ENCODE measurements at places on chromosomes 3 and 15.

DNA sequence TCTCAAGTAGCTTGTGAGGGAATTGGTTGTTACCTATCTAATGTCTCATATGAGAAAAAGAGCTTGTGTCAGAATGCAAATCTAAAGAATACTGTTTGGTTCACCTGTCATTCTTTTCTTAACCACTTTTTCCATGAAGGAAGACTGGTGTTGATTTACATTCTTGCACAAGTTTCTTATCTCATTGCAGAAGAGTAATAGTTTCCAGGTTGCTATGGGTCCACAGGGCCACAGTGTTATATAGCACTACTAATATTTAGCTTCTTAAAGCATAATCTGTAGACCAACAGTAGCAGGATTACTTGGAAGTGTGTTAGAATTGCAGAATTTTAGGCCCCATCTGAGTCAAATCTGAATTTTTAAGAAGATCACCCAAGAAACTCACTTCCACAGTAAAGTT, 697.5 kb downstream of the GBE1 start:
- DNase-seq: no peak

DNA sequence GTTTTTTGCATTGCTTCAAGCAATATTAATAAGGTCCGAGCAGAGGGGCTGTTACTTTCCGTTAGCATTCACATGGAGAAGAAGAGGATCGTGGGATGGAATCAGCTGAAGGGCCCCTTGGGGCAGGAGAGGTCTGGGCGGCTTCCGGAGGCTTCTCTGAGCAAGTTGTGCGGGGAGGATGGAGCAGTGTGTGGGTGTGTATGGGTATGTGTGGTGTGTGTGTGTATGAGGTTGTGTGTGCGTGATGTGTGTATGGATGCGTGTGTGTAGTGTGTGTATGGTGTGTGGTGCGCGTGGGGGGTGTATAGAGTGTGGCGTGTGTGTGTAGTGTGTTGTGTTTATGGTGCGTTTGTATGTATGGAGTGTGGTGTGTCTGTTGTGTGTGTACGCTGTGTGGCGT, 25.8 kb downstream of the GABRA5 start:
- no peak for DNase-seq

DNA sequence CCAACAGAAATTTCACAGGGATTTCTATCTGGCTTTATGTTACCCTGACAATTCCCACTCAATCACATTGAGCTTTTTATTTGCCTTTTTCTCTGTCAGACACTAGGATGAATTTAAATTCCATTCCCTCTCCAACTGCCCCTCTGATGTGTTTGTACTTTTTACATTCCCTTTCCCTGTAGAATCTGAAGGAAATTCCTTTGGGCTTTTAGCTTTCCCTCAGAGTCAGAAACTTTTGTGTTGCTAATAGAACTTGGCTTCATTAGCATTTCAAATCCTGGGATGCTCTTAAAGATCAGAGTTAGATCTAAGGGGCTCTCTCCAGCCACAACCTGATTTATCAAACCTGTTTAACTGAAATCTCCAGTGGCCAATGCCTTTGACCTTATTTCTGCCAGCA, 7.9 kb upstream of the RARB start:
- DNase-seq: no peak

DNA sequence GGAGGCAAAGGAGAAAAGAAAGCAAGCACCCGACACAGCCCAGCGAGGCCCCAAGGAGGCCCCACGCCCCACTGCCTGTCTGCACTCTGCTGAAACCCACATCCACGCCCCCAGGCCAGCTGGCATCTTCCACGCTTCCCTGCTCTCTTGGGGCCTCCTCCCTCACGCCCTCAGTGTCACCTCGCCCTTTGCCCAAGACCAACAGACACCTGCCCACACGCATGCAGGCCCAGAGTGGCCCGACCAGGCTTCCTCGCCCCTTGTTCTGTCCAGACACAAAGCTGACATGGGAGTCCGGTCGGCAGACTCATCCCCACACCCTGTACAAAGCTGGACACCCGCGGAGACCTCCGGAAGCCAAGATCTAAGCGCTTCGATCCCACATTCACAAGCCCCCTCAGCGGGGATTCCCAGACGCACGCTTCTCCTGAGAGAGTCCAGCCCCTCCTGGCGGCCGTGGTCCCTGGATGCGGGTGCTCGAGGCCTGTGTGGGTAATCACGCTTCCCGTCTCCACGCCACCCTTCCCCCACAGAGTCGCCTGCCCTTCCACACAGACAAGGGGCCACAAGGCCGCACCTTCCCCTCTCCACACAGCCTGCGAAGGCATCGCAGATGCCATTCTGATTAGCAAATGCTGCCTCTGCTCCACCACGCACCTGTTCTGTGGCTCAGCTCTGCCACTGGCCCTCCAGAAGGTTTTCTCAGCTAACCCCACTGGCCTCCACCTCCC, 176.6 kb downstream of the XXYLT1 start:
- DNase-seq: no peak

GRCh38 chr15:31256378-31257265, 70.0 kb upstream of the KLF13 start:
- no peak for DNase-seq

GRCh38 chr3:190616637-190617036, 102.8 kb downstream of the IL1RAP start:
- DNase-seq: no peak

- no peak for DNase-seq
These were observed at the start of gene CALML4 for GRCh38 chr15:68204776-68205557. CALML4 (minus strand) TSS chr15:68205332; CDS start chr15:68205247, 85 bp downstream.

- DNase-seq: no peak
These were observed 27.5 kb downstream of the GRAMD2A start for GRCh38 chr15:72169921-72170611.

DNA sequence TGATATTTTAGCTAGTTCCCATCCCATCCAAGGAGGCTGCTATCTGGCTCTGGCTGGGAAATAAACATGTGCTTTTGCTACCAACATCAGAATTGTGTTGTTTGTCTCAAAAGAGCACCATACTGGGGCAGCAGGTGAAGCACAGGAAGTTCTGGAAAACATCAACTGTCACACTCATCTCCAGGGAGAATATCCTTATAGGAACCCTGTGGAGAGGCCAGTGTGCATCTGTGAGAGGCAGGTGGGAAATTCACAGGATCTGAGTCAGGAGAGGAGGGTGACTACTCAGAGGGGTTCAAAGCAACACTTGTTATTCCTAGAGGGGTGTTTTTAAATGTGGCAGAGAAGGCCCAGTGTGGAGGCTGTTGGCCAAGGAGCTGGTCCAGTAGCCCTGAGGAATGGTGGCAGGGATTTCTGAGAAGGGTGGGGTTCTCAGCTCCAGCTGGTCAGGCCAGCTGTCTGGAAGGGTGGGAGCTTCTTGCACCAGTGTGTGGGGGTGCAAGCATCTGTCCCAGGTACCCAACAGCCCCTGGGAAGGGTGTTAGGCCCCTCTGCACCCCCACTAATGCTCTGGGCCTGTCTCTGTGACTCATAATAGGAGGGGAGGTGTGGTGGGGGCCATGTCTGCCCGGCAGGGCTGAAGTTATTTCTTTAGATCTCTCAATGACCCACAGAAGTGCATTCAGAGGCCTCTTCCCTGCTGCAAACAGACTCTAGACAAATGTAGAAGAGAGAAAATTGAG, 28.7 kb downstream of the RPSA start:
- no peak for DNase-seq

DNA sequence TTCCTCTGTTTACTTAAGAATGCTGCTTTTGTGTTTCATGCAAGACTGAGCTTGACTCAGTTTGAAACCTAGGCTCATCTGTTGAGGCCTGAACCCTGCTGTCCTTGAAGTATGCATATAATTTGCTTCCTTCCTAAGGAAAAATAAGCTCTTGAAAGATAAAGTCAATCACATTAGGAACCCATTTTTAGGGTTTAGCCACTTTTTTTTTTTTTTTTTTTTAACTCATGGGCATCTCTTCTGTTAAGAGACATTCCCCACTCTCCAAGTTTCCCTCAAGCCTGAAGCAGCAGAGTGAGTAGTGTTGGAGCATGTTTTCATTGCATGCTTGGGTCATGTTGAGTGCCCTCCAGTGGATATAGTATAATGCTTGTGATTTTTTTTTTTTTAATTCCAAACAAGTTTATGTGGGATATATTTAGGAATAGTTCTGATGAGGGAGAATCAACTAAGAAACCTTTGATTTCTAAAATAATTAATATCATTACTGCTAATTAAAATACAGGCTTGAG, 3.6 kb downstream of the CTNNB1 start:
- no peak for DNase-seq

- DNase-seq: no peak
These were observed 75.2 kb downstream of the LPP start for GRCh38 chr3:188229177-188229576.

DNA sequence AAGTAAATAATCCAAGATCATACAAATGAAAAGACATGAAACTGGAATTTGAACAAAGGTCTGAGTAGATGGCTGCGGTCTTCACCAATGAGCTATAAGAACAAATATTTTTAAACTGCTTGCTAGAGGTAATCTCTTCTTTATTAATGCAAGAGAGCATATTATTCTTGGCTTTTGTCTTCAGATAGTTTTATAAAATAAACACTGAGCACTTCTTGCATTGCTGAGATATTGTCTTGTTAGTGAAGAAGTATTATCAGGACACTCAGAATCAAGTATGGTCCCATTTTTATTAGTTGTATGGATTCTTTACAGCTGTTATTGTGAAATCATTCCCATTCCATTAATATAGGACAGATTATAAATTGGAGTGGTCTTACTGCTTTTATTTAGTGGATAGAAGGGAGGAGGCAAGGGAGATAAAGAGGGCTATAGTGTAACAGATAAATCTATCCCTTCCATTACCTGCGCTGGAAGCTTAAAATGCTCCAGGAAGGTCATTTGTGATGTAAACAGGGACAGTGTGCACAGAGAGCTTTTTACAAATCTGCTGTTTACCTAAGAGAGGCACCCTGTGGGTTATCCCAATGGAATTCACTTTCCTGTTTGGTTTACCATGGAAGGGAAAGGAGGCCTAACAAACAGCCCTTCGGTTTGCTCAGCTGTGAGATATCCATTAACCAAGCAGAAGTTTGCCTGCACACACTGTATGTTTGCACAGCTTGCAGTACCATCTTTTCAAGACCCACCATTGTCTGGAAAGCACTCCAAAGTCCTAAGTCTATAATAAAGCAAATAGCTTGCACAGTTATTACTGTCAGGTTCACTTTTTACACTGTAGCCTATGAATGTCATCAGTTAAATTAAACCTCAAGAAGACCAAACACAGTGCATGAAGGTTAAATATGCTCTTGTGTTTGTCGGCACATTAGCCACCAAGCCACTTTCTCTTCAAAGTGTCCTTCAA, 347.7 kb upstream of the TGFBR2 start:
- no peak for DNase-seq

DNA sequence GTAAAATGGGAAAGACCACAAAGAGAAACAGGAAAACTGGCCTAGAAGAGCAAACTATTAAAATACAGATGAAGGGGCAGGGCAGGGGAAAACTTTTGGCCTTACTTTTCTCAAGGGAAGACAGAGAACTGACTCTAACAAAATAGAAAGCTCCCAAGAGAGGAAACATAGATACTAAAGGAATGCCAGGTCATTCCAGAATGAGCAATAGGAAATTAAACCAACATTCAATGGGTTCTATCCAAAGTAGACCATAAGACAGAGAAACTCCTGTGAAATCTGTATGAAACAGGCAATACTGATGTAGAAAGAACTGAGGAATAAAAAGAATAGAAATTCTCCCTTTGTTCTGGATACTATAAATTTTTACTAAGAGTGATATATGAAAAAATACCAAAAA, 491.8 kb downstream of the MECOM start:
- DNase-seq: no peak

- DNase-seq: no peak
These were observed 1284.7 kb downstream of the ROBO1 start for GRCh38 chr3:78483090-78483489.

GRCh38 chr15:40271685-40272484, 11.0 kb downstream of the ANKRD63 start:
- DNase-seq: no peak

DNA sequence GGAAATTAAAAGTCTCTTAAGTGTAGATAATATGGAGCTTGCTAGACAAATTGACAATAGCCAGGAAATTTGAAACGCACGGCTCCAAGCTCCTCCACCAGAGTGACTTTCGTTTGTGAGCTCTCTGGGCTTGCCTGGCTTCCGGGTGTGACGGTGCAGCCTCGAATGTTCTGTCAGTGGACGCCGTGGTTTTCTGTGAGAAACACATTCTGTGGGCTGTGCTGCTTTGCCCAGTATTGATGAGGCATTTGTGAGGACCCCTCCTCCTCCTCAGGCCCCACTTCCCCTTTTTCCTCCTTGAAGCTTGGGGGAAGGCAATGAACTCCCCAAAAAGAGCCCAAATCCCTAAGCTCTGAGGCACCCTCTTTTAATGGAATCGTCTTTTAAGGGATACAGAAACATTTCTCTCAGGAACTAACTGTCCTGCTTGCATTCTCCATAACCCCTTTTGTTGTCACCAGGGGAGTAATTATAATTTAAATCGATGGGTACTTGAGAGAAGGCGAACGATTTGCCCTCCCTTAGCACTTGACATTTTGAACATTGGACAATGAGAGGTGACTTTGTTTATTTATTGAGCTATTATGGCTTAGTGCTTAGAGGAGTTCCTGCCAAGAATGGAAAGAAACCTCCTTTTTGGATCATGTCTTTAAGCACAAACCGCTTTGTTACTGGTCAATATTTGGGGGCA, 40.8 kb downstream of the POLR2M start:
- no peak for DNase-seq

- no peak for DNase-seq
These were observed 14.7 kb upstream of the RPL29 start for GRCh38 chr3:52010431-52010830.

DNA sequence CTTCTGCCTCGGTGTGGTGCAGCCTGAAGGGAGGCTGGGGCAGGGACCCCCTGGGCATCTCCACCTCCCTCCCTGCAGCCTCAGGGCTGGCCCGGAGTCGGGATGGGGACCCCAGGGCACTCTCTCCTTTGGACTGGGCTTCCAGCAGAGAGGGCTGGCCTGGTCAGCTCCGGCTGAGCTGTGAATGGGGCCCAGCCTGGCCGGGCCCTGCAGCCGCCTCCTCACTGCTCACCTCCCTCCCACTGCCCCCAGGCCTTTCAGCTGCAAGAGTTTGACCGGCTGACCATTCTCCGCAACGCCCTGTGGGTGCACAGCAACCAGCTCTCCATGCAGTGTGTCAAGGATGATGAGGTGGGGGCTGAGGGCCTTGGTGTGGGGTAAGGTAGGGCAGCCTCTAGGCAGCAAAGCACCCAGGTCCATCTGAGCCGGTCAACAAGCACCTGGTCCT, 36.0 kb downstream of the PSTPIP1 start:
- no peak for DNase-seq

DNA sequence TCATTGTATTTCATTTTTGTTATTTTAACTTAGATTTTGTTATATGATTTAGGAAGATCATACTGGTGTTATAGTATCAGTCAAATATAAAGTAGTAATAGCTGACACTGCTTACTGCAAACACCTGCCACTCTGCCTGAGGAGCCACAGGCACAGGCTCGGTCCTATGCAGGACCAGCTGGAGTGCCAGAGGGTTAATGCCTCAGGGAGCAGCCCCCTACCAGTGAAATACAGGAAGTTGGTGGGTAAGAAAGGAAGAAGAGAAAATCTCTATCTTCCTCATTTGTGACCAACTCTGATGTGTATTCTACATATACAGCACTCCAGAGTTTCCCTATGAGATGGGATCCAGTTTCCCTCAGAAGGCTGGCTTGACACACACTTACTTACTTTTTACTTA, 593.3 kb downstream of the UNC13C start:
- DNase-seq: no peak

- DNase-seq: no peak
These were observed 226.7 kb upstream of the FEZF2 start for GRCh38 chr3:62600033-62600432.

- DNase-seq: no peak
These were observed 265.8 kb downstream of the TAFA4 start for GRCh38 chr3:68666429-68667136.

- DNase-seq: no peak
These were observed 61.0 kb upstream of the CSTA start for GRCh38 chr3:122263974-122264588.
